ENCODE measurements at places on chromosomes 2 and 18.

DNA sequence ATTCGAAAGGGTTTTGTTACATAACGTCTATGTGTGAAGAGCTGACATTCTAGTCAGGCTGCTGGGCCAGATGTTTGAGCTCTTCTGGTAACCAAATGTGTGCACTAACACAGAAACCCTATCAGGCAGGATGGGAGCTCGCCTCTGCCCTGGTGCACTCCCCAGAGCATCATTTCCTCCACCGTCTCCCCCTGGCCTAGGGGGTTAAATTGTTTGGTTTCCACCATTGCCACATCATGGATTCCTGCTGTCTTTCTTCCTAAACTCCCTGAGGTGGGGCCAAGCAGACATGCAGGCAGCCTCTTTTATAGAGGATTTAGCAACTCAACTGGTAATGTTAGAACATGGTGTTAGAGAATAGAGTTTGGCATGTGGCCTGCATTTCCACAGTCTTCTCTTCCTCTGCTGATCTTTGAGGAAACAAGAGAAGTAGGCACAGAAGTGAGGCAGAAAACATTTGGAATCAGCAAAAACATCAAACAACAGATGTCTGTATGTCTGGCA is 87.3 kb downstream of the ANTXR1 start:
- no peak for DNase-seq

DNA sequence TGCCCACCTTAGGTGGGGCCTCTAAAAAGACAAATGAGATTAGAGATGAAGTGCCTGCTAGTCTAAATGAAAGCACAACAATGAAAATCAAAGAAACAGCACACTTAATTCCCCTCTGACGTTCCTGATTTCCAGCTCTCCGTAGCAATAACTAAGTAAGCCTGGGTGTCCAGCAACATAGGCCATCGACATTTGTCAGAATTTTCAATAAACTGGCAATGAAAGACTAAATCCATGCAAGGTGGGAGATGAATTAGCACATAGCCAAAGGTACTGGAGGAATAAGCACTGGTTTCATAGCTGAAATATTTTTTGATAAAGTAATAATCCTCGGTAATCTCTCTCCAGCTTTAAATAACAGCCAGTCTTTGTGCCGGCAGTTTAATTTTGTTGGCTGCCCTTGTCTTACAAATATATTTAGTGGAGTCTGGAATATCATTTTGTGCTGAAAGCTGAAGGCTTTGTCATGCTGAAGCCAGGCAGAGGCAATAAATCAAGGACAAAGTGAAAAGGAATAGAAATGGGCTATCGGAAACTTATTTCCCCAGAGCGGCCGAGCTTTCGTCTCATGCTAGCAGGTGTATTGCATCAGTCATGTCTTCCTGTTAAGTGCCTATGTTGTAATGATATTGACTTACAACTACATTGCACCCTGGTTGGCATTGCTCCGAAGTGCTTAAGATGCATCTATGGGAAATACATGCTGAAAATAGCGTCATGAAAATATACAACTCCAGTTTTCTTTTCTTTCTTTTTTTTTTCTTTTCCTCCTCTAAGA is 790.1 kb downstream of the CNTNAP5 start:
- no peak for DNase-seq

GRCh38 chr2:106257135-106257534 is 63.0 kb upstream of the UXS1 start:
- no peak for DNase-seq

DNA sequence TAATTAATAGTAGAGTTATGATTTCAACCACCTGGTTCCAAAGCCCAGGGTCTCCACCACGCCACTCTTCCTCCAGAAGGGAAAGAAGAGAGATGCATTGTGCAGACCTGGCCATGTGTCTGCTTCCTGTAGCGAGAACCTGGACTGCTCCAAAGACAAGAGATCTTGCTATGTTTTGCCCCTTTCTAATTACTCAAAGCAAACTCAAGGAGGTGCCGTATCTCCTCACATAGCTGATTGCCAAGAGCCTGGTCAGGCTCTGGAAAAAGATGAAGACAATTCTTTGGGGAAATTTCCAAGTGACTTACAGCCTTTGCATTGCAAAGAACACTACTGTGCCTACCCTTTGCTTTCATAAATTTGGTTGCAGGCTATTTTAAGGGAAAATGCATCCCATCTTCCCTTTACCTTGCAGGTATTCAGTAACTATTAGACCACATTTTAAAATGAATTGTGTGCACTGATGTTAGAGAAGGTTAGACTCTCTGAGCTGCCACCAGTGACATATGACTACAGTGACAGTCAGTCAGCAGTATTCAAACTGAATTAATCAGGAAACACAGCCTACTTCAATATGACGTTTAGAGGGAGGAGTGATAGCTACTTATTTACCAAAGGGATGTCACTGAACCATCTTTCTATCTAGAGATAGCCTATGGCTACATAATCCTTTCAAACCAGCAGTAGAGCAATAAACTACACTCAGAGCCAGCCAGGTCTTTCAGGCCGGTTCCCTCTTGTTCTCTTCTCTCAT is 842.1 kb upstream of the FANCL start:
- DNase-seq = no peak

GRCh38 chr2:18408638-18409037 is 151.8 kb downstream of the RDH14 start:
- no peak for DNase-seq

- no peak for DNase-seq
Measured at GRCh38 chr2:19796035-19796695, 105.6 kb downstream of the TTC32 start.

GRCh38 chr2:2875296-2875695 is 502.3 kb downstream of the EIPR1 start:
- no peak for DNase-seq

DNA sequence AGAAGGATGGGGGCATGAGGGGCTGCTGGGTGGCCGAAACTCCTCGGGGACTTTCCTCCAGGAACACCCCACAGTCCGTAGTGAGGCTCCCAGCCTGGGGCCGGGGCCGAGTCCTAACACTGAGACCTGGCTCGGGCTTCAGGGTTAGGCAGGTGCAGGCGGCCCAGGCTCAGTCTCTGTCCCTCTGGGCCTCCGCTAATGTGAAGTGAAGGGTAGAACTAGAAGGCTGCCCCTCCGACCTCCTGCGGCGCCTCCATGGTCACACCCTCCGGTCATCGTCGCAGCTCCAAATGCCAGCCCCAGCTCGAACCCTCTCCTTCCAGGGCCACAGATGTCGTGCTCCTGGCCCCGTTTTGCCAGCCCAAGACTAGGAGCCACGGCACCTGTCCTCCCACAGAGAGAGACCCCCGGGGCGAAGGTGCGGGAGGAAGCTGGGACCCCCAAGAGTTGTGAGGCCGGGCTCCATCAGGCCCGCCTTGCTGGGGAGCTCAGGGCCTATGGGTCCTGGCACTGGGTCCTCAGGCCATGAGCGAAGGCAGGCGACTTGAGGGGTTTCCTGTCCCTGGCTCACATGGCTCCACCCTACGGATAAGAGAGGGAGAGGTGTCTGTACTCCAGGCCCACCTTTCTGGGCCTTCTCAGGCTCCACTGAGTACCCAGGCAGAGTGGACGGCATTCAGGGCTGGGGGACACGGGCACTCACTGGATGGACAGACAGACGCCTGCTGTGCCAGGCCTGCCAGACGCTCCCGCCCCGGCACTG is 797 bp downstream of the ANO7 start:
- DNase-seq = peak; percentile 24

DNA sequence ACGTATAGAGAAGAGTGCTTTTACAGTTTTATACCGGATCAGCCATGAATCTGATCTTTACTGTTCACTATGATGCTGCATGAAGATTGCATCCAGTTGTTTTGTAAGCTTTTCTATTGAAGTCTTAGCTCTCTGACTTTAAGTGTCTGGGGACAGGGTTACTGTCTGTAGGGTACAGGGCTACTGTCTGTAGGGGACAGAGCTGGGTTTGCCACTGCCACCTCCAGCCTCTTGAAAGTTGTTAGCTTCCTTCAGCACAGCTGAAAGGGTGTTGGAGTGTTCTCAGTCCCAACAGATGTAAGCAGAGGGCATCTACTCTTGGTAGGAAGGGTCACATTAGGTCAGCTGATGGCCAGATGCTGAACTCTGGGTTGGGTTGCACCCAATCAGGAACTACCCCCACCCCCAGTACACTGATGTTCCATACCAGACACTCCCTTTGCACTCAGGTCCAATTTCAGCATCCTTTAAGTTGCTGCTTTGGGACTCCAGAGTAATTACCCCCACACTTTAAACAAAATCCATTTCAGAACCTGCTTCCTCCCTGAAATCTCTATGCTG is 58.0 kb downstream of the MYL12B start:
- DNase-seq = no peak

DNA sequence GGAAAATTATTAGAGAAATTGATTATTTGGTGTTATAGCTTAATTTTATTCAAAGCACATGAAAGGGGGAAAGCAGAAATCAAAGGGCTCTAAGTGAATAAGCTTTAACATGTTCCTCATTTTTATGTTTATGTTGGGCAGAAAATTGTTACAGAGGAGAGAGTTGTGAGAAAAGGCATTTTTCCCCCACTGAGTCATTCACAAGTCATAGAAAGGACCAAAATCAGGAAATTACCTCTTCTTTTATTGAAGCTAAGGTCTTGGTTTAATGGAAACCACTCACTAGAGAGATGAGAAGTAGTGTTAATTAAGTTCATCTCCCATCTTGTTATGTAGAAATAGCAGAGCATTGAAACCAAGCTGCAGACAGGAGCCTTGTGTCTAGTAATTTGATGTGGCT is 175.3 kb upstream of the THUMPD2 start:
- DNase-seq = no peak

DNA sequence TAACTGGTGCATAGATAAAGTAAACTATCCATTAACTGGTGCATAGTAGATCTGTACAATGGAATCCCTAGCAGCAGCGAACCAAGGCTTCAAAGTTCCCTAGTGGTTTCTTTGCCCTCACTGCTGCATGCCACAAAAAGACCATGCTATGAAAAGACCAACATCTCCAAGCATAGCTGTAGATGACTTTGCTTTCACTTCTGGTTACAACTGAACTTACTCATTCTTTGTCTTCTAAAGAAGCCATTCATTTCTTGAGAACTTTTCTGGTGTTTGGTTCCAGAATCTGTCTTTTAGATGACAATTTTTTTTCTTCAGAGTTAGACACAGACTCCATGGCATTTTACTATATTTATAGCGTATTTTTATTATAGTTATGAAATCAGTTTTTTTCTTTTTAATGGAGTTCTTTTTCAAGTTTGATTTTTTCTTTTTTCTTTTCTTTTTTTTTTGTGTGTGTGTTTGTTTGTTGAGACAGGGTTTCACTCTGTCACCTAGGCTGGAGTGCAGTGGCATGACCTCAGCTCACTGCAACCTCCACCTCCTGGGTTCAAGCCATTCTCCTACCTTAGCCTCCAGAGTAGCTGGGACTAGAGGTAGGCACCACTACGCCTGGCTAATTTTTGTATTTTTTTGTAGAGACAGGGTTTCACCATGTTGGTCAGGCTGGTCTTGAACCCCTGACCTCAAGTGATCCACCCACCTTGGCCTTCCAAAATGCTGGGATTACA is 63.6 kb downstream of the SLC35F5 start:
- DNase-seq = no peak

DNA sequence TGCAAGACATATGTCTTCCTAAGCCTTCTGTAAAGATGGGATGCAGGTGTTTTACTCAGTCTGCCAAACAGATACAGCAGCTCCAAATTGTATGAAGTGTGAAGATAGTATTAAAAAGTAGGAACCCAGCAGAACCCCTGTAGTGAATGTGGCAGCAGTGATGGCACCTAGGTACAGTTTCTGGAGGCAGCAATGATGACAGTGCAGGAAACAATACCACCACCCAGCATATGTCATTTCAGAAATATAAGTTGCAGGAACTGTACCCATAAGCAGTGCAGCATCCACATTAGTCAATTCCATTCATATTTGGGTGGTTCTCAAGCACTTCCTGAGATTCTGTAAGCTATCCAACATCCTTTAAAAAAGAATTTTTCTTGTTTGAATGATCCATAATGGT is 46.7 kb upstream of the ATP5MC3 start:
- no peak for DNase-seq

DNA sequence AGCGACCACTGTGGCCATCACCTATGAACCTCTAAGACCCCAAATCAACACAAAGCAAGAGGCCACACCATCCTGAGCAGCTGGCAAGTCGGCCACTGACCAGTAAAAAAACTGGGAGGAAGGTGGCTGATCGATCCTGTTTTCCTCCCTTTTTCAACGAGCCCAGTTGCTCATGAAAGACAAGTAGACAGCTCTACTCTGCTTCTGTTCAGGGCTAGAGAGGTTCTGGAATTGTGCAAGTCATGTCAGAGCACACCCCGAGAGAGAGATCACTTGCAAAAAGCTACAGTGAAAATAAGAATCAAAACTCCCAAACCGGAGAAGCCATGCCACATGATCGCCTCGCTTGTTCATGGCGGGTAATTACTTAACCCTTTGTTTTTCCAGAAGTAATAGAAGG is 34.6 kb downstream of the ZNF516 start:
- no peak for DNase-seq
